ENCODE measurements at places on chromosomes 11 and 22. TPM values are rescaled to one million over a fixed set of nuclear protein-coding genes. Genes with fewer than 3 reads are reported as not detected.

DNA sequence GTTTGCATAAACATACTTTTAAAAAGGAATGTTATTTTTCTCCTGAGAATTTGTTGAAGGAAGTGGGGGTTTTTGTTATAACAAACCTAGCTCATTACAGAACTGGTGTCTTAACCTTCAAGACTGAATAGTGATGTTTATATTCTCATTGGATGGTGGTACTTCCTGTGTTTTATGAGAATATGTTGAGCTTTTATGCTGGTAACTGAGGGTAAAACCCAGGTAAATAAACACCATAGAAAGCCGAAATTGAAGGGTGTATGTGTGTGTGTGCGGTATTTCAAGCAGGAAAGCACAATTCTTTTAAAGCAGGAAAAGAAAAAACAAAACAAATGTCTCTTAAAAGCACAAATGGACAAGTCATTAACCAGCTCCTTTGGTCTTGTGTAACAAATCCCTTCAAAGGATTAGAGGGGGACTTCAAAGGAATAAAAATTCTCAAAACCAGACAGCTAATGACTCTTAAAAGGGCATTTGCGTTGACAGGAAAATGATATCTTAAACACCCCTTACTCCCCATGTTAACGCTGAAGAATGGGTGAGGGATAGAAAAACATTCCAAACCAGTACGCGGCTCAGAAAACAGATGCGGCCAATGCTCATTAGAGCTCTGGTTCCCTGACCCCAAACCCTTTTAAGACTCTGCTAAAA is 23.8 kb downstream of the LMO2 start:
- DNase-seq = no peak

GRCh38 chr11:113474362-113475159 is 637 bp downstream of the DRD2 start:
- peak; percentile 90 for DNase-seq

Gene DNAJC4
- total RNA-seq = 44.7 TPM

DNA sequence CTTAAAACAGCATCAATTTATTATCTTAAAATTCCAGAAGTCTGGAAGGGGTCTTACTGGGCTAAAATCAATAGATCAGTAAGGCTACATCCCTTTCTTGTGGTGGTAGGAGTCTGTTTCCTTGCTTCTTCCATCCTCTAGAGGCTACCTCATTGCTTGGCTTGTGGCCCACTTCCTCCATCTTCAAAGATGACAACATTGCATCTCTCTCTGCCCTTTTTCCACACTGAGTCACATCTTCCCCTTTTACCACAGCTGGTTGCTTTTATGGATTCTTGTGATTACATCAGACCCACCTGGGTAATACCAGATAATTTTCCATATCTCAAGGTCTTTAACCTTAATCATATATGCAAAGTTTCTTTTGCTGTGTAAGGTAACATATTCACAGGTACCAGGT is 60.9 kb downstream of the GRIA4 start:
- no peak for DNase-seq

- DNase-seq = no peak
Observed at GRCh38 chr11:132631989-132632388, 900.3 kb downstream of the OPCML start.

DNA sequence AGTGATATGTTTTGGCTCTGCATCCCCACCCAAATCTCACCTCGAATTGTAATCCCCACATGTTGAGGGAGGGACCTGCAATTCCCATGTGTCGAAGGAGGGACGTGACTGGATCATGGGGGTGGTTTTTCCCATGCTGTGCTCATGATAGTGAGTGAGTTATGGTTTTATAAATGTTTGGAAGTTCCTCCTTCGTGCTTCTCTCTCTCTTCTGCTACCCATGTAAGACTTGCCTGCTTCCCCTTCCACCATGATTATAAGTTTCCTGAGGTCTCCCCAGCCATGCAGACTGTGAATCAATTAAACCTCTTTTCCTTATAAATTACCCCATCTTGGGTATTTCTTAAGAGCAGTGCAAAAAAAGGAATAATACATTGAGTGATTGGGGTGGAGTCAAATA is 7.3 kb upstream of the CEP295 start:
- DNase-seq = no peak

Gene OR52M1
- not detected for total RNA-seq

Gene KCNK7
- 1.3 TPM for total RNA-seq

Gene KCNJ11
- 1.1 TPM for total RNA-seq

DNA sequence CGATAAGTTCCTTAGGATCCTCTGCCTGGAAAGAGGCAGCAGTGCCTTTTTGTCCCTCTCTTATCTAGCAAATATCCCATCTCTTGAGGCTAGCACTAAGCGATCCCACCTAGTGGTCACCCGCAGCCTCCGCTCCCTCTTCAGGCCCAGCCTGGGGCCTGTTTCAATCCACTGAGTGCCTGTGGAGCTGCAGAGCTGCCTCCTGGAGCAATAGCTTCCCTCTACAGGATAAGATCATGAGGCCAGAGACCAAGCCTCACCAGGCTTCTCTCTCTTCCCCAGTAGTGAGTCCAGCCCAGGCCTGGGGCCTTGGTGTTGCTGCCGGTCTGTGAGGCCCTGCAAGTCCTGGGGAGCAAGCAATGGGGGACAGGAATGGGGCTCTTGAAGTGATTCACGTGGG is 65.8 kb downstream of the SLC22A12 start:
- DNase-seq = no peak

- no peak for DNase-seq
Observed at GRCh38 chr11:60625262-60625661, 74.2 kb upstream of the MS4A8 start.

- no peak for DNase-seq
Observed at GRCh38 chr11:7671347-7672215, 1.7 kb downstream of the CYB5R2 start.

Measured in hematopoietic multipotent progenitor cell (in vitro differentiated cells).